Small intestine (tissue), 16 donors: ENCODE measurements at places on chromosomes 3 and 15.
A peak's percentile ranks its signal among the peaks of the same experiment; 100 is the strongest.

DNA sequence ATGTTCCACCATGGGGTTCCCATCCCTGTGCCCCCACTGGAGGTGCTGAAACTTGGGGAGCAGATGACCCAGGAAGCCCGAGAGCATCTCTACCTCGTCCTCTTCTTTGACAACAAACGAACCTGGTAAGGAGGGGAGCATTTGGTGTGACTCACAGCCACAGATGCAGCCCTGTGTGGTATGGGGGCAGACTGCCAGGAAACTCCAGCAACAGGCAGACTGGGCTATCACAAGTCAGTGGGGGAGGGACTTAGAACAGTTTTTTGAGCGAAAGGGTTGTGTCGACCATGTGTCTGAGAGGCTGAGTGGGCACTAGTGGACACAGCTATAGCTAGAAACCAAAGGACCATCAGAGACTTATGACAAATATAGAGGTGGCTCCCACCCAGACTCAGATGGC lies 3.4 kb upstream of the OGG1 start:
- H3K27ac ChIP-seq = peak overlapping the region; percentile 49
- no peaks in the 10 kb centered on the region for H3K27me3 ChIP-seq
- DNase-seq = no peak
- peaks cover 70% of the 10 kb centered on the region for H3K36me3 ChIP-seq
- peaks cover 13% of the 10 kb centered on the region for H3K4me1 ChIP-seq

DNA sequence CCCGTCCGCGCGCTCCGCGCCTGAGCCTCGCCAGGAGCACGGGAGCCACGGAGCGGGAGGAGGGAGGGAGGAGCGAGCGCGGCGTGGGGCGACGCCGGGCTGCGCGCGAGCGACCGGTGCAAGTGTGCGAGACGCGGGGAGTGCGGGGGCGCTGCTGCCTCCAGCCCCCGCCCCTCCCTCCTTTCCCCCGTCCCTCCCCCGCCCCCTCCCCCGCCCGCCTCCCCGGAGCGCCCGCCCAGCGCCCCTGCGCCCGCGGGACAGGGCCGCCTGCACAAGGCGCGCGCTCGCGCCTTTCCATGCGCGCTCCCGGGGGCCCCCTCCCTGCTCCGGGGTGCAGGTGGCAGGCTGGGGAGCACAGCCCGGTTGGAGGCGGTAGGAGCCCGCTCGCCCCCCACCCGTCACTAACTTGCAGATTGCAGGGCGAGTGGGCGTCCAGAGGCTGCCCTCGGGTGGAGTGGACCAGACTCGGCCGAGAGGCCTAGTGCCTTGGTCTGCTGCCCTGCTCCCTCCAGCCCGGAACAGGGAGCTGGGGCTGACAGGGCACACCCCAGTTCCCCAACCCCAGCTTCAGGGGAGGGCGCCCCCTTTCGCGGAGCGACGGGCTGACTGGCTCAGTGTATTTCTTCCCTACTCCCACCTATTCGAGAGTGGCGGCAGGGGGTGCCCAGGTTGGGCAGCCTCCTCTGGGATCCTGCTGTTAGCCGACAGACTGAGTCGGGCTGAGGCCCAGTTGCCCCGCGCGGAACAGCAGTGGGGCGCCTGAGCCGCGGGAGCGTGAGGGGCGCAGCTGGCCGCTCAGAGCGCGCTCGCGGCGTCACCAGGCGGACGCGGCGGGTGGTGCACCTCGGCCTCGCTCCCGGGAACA lies at the start of gene WNT7A:
TSS of gene WNT7A (minus strand) at position 126 of the 865 bp plus-strand sequence. CDS start 255 bp downstream, outside the sequence.
- peak within 1 kb of the TSS; percentile 34 for H3K4me3 ChIP-seq
- no peak for DNase-seq
- no peak within 1 kb of the TSS for H3K27ac ChIP-seq
- peaks cover 37% of the 10 kb centered on the region for H3K27me3 ChIP-seq

GRCh38 chr3:173945170-173945569 lies 547.6 kb downstream of the NLGN1 start:
- no peak overlapping the region for H3K27ac ChIP-seq
- H3K27me3 ChIP-seq = no peaks in the 10 kb centered on the region
- H3K4me3 ChIP-seq = no peak overlapping the region

- H3K27ac ChIP-seq = no peak overlapping the region
- no peak overlapping the region for H3K4me3 ChIP-seq
- H3K36me3 ChIP-seq = peaks cover 88% of the 10 kb centered on the region
- H3K27me3 ChIP-seq = no peaks in the 10 kb centered on the region
- DNase-seq = no peak
- no peaks in the 10 kb centered on the region for H3K4me1 ChIP-seq
Measured at GRCh38 chr3:128067489-128067888, 15.3 kb downstream of the SEC61A1 start.

GRCh38 chr15:26235864-26236263 lies 372.7 kb upstream of the ATP10A start:
- DNase-seq = no peak
- no peaks in the 10 kb centered on the region for H3K27me3 ChIP-seq
- H3K4me3 ChIP-seq = no peak overlapping the region
- no peaks in the 10 kb centered on the region for H3K4me1 ChIP-seq

DNA sequence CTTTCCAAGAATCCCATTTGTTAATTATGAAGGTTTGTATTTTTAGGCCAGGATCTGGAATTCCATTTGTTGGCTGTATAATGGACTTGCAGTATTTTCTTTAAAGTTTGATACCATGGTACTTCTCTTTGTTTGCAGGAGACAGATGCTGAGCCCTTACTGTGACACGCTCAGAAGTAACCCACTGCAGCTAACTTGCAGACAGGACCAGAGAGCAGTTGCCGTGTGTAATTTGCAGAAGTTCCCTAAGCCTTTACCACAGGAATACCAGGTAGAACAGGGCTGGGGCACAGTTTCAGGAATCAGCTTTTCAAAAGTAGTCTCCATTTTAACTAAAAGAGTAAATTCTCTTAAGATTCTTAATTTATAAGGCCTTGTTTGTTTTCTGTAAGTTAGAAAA lies 59.1 kb downstream of the LMLN start:
- DNase-seq = no peak
- no peak overlapping the region for H3K27ac ChIP-seq
- H3K4me3 ChIP-seq = no peak overlapping the region
- no peaks in the 10 kb centered on the region for H3K4me1 ChIP-seq
- H3K36me3 ChIP-seq = no peaks in the 10 kb centered on the region
- no peaks in the 10 kb centered on the region for H3K27me3 ChIP-seq

GRCh38 chr3:46895204-46895660 lies 17.7 kb downstream of the PTH1R start:
- H3K4me1 ChIP-seq = peaks cover 13% of the 10 kb centered on the region
- H3K27ac ChIP-seq = no peak overlapping the region
- H3K4me3 ChIP-seq = no peak overlapping the region
- DNase-seq = peak; percentile 55
- H3K36me3 ChIP-seq = no peaks in the 10 kb centered on the region
- peaks cover 4% of the 10 kb centered on the region for H3K27me3 ChIP-seq

- no peaks in the 10 kb centered on the region for H3K27me3 ChIP-seq
- H3K27ac ChIP-seq = no peak overlapping the region
- DNase-seq = no peak
- H3K4me3 ChIP-seq = no peak overlapping the region
- H3K36me3 ChIP-seq = no peaks in the 10 kb centered on the region
Measured at GRCh38 chr15:36798794-36799193, 219.4 kb downstream of the CDIN1 start.

- H3K4me3 ChIP-seq = no peak overlapping the region
- H3K4me1 ChIP-seq = peaks cover 2% of the 10 kb centered on the region
- H3K36me3 ChIP-seq = peaks cover 9% of the 10 kb centered on the region
- H3K27me3 ChIP-seq = no peaks in the 10 kb centered on the region
Measured at GRCh38 chr15:40891810-40892446, 2.3 kb upstream of the VPS18 start.

DNA sequence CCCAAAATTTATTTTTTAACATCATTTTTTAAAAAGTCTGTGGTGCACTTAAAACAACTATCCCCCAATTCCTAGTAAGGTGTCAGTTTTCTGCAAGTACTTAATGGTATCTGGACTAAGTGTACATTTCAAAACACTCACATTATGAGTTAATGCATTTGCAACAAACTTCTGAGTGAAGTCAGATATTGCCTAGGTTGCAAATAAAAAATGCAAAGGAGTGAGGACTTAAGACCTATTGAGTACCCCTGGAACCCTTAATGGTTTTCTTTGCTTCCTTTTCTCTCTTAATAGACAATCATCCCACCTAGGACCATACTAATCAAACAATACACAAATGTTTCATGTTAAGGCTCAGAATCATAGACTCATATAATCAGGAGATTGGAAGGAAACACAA lies 1.8 kb upstream of the P2RY1 start:
- peaks cover 3% of the 10 kb centered on the region for H3K4me1 ChIP-seq
- no peak overlapping the region for H3K27ac ChIP-seq
- no peaks in the 10 kb centered on the region for H3K27me3 ChIP-seq
- no peak for DNase-seq
- no peak overlapping the region for H3K4me3 ChIP-seq

GRCh38 chr3:177574222-177574856 lies 377.1 kb upstream of the TBL1XR1 start:
- no peak overlapping the region for H3K27ac ChIP-seq
- no peaks in the 10 kb centered on the region for H3K36me3 ChIP-seq
- no peaks in the 10 kb centered on the region for H3K4me1 ChIP-seq
- no peaks in the 10 kb centered on the region for H3K27me3 ChIP-seq
- DNase-seq = peak; percentile 61
- no peak overlapping the region for H3K4me3 ChIP-seq

GRCh38 chr15:100944244-100944895 lies 25.2 kb downstream of the LRRK1 start:
- no peak for DNase-seq
- H3K4me3 ChIP-seq = no peak overlapping the region
- no peaks in the 10 kb centered on the region for H3K4me1 ChIP-seq
- no peaks in the 10 kb centered on the region for H3K27me3 ChIP-seq
- H3K27ac ChIP-seq = no peak overlapping the region
- no peaks in the 10 kb centered on the region for H3K36me3 ChIP-seq

- no peaks in the 10 kb centered on the region for H3K27me3 ChIP-seq
- H3K27ac ChIP-seq = no peak overlapping the region
Measured at GRCh38 chr15:61159901-61160300, 69.2 kb downstream of the RORA start.

- no peak for DNase-seq
- H3K27ac ChIP-seq = no peak overlapping the region
- no peaks in the 10 kb centered on the region for H3K27me3 ChIP-seq
- no peaks in the 10 kb centered on the region for H3K36me3 ChIP-seq
Measured at GRCh38 chr3:142626971-142627370, 30.8 kb downstream of the PLS1 start.

GRCh38 chr15:80242132-80242769 lies 9.8 kb downstream of the CTXND1 start:
- H3K27ac ChIP-seq = no peak overlapping the region
- no peaks in the 10 kb centered on the region for H3K4me1 ChIP-seq
- no peaks in the 10 kb centered on the region for H3K36me3 ChIP-seq
- DNase-seq = peak; percentile 48
- H3K27me3 ChIP-seq = peaks cover 6% of the 10 kb centered on the region

DNA sequence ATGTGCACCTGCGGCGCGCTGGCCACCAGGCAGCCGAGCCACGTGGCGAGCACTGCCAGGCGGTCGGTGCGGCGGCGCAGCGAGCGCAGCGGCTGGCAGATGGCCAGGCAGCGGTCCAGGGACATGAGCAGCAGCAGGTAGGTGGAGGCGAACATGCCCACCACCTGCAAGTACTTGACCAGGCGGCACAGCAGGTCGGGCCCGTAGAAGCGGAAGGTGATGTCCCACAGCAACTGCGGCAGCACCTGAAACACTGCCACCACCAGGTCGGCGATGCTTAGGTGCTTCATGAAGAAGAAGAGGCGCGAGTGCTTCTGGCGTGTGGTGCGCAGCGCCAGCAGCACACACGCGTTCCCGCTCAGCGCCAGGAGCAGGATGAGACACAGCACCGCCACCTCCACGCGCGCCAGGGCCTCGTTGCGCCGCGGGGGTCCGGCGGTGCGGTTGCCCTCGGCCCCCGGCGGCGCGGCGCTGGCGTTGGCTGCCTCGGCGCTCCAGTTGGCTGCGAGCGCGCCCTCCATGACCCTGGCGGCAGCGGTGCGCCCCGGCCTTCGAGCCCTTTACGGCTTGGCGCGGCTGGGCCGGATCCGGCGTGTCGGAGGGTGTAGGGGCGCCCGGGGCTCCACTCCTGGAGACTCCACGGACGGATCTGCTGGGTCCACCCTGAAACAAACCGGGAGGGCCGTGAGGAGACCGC lies 1.6 kb downstream of the OXTR start:
- H3K4me3 ChIP-seq = no peak overlapping the region
- H3K36me3 ChIP-seq = no peaks in the 10 kb centered on the region
- no peaks in the 10 kb centered on the region for H3K4me1 ChIP-seq
- DNase-seq = peak; percentile 50

GRCh38 chr3:32948625-32949445 lies 2.6 kb upstream of the CCR4 start:
- H3K4me1 ChIP-seq = no peaks in the 10 kb centered on the region
- no peak for DNase-seq
- H3K27me3 ChIP-seq = no peaks in the 10 kb centered on the region
- H3K36me3 ChIP-seq = no peaks in the 10 kb centered on the region
- H3K4me3 ChIP-seq = no peak overlapping the region

DNA sequence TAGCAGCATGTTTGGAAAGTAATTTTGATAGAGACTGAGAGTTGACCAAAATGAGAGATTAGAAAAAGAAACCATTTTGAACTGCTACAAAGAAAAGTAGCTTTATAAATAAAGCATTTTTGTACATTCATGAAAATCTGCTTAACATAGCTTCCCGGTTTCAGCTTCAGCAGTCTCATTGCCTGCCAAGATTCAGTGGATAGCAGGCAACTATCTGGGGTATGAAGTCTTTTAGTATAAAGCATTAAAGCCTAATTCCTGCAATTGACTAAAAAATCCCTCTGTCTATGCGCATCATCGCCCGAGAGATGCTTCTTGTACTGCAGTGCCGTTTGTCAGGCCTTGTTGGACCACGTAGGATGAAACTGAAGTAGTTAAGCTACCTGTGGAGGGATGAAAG lies 588.4 kb downstream of the NAALADL2 start:
- H3K27ac ChIP-seq = no peak overlapping the region
- no peak overlapping the region for H3K4me3 ChIP-seq
- H3K27me3 ChIP-seq = no peaks in the 10 kb centered on the region
- H3K4me1 ChIP-seq = no peaks in the 10 kb centered on the region

DNA sequence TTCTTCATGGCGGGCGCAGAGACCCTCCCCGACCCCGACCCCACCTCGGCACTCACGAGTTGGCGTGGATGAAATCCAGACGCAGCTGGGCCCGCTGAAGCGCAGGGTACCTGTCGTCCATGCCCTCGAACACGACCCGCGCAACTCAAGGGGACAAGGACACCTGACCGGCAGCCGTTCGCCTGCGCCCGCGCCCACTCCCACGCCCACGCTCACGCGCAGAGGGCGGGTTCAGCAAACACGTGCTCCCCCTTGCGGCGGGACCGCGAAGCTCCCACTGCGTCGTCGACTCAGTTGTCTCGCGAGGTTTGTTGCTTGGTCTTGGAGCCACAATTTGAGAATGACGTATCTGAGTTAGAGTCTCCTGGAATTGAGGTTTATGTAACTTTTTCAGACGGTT lies at the start of gene MORC1:
TSS of gene MORC1 (minus strand) at position 196 of the 400 bp plus-strand sequence. CDS start at position 121, 75 bp downstream.
- no peaks in the 10 kb centered on the region for H3K36me3 ChIP-seq
- no peaks in the 10 kb centered on the region for H3K27me3 ChIP-seq
- no peak for DNase-seq
- H3K4me3 ChIP-seq = no peak within 1 kb of the TSS

- no peak overlapping the region for H3K27ac ChIP-seq
- no peaks in the 10 kb centered on the region for H3K27me3 ChIP-seq
- no peak overlapping the region for H3K4me3 ChIP-seq
- no peaks in the 10 kb centered on the region for H3K36me3 ChIP-seq
- DNase-seq = no peak
- no peaks in the 10 kb centered on the region for H3K4me1 ChIP-seq
Measured at GRCh38 chr3:137409584-137409983, 354.5 kb upstream of the SOX14 start.
